ENCODE measurements at places on chromosomes 16 and 17. TPM values are rescaled to one million over a fixed set of nuclear protein-coding genes. Genes with fewer than 3 reads are reported as not detected.

The HSD17B1 gene
- total RNA-seq = 0.37 TPM

The CAMKK1 gene
- 11.9 TPM for total RNA-seq

The C17orf100 gene
- total RNA-seq = 0.32 TPM

The WFIKKN2 gene
- total RNA-seq = not detected

Measured in NCI-H460 (cell line).